ENCODE measurements at places on chromosomes 16 and 17. TPM values are rescaled to one million over a fixed set of nuclear protein-coding genes. Genes with fewer than 3 reads are reported as not detected.

Gene YBX2
- 0.68 TPM for total RNA-seq

Gene DHRS7C
- not detected for total RNA-seq

Gene ITGB3
- total RNA-seq, result 0.31 TPM

Gene RSKR
- total RNA-seq, result 25.8 TPM

Gene ANKRD40CL
- total RNA-seq, result not detected

Gene NTN1
- total RNA-seq, result 24.5 TPM

Gene ASB16
- not detected for total RNA-seq

Gene SOST
- total RNA-seq, result not detected

DNA sequence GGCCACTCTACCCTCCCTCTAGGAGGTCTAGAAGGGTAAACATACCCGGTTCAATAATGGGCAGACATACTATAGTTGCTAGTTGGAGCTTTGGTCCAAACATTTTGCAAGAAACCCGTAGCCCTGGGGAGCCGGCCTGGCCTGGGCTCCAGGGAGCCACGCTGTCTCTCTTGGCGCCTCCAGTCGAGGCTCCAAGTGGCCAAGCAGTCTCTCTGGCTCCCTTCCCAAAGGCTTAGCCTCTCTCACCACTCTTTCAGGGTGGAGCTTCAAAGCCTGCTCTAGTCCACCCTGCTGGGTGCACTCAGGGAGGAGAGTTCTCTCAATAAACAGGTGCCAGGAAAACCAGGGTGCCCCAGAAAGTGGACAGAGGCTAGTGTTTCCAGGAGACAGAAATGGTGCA lies 32.2 kb downstream of the RCVRN start:
- H3K4me1 ChIP-seq, result peaks cover 24% of the 10 kb centered on the region
- H3K27me3 ChIP-seq, result no peaks in the 10 kb centered on the region
- no peak overlapping the region for H3K4me3 ChIP-seq
- no peak for DNase-seq
- H3K36me3 ChIP-seq, result no peaks in the 10 kb centered on the region
- H3K27ac ChIP-seq, result no peak overlapping the region

DNA sequence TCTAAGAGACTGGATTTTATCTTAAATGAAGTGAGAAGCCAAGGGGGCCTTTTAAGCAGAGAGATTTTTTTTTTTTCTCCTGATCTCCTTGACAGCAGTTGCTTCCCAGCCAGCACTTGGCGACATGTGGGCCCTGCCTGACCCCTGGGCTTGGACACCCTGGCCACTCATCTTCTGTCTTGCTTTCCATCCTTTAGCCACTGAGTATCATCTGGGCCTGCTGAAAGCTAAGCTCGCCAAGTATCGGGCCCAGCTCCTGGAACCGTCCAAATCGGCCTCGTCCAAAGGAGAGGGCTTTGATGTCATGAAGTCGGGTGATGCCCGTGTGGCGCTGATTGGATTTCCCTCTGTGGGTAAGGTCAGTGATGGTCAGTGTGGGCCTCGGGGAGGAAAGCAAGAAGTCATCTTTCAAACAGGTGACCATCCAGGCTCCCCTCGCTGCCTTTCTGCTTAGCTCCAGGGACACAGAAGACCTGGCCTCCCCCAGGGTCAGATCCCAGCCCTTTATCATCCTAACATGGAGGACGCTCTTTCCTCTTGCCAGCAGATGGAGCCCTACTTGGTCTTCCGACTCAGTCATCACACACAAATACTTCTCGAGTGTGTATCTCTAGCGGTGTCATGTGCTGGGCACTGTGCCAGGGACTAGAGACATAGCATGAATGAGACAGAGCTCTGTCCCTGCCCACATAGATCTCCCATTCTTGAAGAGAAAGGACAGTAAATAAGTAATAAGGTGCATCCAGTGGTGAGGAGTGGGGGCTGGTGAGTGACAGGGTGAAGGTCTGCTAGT lies 6.1 kb downstream of the DRG2 start:
- no peak overlapping the region for H3K27ac ChIP-seq
- no peak overlapping the region for H3K4me3 ChIP-seq

DNA sequence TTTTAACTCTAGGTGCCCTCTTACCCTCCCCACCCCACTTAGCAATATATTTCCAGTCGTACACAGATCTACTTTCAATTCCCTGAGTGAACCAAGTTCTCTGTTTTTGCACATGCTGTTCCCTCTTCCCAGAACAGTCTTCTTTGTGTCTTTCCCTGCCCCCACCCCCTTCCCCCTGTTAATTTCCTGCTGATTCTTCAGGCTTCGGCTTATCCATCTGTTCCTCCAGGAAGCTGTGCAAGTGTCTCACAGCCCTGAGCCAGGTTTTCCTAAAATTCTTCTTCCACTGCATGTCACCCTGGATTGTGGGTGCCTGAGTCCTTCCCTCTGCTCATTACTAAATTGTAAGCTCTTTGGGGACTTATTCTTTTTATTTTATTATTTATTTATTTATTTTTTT lies 12.4 kb upstream of the SPOP start:
- H3K27me3 ChIP-seq, result peaks cover 9% of the 10 kb centered on the region
- no peak overlapping the region for H3K4me3 ChIP-seq
- DNase-seq, result no peak
- H3K27ac ChIP-seq, result no peak overlapping the region
- H3K4me1 ChIP-seq, result no peaks in the 10 kb centered on the region
- no peaks in the 10 kb centered on the region for H3K36me3 ChIP-seq

GRCh38 chr17:330993-331701 lies 21.5 kb downstream of the RPH3AL start:
- H3K27me3 ChIP-seq, result no peaks in the 10 kb centered on the region
- no peak overlapping the region for H3K4me3 ChIP-seq
- no peak overlapping the region for H3K27ac ChIP-seq
- no peak for DNase-seq
- no peaks in the 10 kb centered on the region for H3K4me1 ChIP-seq

GRCh38 chr17:38339891-38340290 lies 3.9 kb downstream of the GPR179 start:
- H3K36me3 ChIP-seq, result no peaks in the 10 kb centered on the region
- H3K27me3 ChIP-seq, result peaks cover 16% of the 10 kb centered on the region
- no peak for DNase-seq
- no peak overlapping the region for H3K27ac ChIP-seq
- no peaks in the 10 kb centered on the region for H3K4me1 ChIP-seq
- no peak overlapping the region for H3K4me3 ChIP-seq

- no peak for DNase-seq
- H3K4me3 ChIP-seq, result no peak overlapping the region
- H3K27ac ChIP-seq, result no peak overlapping the region
Measured at GRCh38 chr17:49634485-49634860, 43.4 kb downstream of the SPOP start.

DNA sequence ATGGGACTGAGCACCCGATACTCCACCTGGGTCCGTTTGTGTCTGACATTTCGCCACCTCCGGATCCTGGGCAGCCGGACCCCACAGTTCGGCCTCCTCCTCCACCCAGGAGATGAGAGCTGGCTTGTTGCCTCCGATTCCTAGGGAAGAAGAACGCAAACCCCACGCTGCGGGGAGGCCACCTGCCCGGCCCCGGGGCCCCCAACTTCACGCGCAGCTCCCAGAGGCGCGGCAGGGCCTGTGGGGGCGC lies 542 bp downstream of the ZNF764 start:
- no peak for DNase-seq
- H3K36me3 ChIP-seq, result no peaks in the 10 kb centered on the region
- peak overlapping the region; percentile 64 for H3K27ac ChIP-seq
- peak overlapping the region; percentile 88 for H3K4me3 ChIP-seq

- DNase-seq, result no peak
- no peak overlapping the region for H3K4me3 ChIP-seq
- no peaks in the 10 kb centered on the region for H3K36me3 ChIP-seq
- H3K27me3 ChIP-seq, result no peaks in the 10 kb centered on the region
Measured at GRCh38 chr17:72386619-72387237, 265.9 kb downstream of the SOX9 start.

DNA sequence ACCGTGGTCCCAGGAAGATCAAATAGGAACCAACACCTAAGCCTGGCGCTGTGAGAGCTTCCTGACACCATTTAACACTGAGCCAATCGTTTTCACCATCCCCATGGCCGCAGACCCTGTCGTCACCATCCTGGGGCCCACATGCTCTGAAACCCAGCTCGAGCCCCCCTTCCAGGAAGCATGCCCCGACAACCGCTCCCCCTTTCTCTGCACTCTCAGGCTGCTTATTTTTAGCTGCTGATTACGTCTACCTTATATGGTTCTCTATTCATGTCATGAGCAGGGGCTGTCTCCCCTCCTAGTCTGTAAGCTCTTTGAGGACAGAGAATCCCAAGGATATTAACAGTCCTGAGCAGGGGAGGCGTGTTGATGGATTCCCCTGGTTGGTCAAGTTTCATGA lies 10.5 kb downstream of the SRL start:
- no peaks in the 10 kb centered on the region for H3K36me3 ChIP-seq
- peaks cover 17% of the 10 kb centered on the region for H3K27me3 ChIP-seq
- DNase-seq, result no peak

GRCh38 chr17:64507413-64507782 lies 621 bp downstream of the CEP95 start:
- H3K4me3 ChIP-seq, result peak overlapping the region; percentile 100
- peaks cover 30% of the 10 kb centered on the region for H3K4me1 ChIP-seq
- peak; percentile 61 for DNase-seq
- peaks cover 66% of the 10 kb centered on the region for H3K36me3 ChIP-seq

DNA sequence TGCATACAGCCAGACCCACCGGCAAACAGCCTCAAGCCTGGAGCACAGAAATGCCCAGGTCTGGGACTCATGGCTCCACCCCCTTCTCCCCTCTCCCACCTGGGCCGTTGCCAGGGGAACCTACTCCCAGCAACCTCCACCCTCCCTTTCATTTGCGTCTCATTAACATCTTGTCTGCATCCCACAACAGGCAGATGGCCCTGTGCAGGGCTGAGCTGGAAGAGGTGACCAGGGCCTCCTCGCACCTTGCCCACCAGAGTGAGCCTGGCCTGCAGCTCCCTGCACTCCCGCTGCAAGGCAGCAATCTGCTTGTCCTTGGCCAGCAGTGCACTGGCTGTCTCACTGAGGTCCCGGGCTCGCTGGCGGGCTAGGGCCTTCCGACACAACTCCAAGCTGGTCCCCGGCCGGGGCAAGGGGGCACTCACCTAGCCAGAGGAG lies 3.3 kb downstream of the TSPOAP1 start:
- H3K27ac ChIP-seq, result no peak overlapping the region
- DNase-seq, result no peak
- no peak overlapping the region for H3K4me3 ChIP-seq
- H3K36me3 ChIP-seq, result no peaks in the 10 kb centered on the region
- peaks cover 83% of the 10 kb centered on the region for H3K27me3 ChIP-seq

DNA sequence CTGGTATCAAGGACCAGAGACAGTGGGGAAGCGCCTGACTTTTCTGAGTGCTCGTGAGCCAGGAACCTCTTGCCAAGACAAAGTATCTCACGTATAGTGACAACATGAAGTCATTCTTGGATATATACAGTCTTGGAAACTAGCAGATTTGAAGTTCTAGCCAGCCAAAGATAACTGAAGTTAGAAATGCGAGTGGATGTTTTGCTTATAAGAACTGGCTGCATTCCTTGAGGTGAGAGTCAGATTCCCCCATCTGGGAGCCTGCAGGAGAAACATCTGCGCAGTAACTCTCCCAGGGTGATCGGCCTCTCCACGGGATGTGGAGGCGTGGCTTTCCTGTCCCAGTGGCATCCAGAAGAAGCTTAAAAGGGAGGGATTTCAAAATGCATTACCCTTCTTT lies 89.8 kb downstream of the SHISA6 start:
- DNase-seq, result no peak
- H3K36me3 ChIP-seq, result no peaks in the 10 kb centered on the region
- peaks cover 12% of the 10 kb centered on the region for H3K27me3 ChIP-seq
- no peaks in the 10 kb centered on the region for H3K4me1 ChIP-seq
- no peak overlapping the region for H3K4me3 ChIP-seq

DNA sequence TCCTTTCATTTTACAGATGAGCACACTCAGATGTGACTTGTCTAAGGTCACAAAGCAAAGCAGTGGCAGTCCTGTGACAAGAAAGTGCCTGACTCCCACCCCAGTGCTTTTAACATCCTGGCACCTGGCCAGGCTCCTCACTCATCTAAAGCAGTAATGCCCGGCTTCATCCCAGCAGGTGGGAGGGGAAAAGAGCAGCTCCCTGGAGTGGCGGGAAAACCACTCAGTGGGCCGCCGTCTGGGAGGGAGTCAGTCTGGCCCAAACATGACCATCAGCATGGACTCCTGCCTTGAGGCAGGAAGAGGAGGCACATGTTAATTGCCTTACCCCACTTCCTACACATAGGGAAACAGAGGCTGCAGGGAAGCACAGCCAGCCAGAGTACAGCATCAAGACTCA lies 2.6 kb downstream of the PCGF2 start:
- DNase-seq, result no peak
- H3K27me3 ChIP-seq, result no peaks in the 10 kb centered on the region
- peaks cover 27% of the 10 kb centered on the region for H3K4me1 ChIP-seq
- no peaks in the 10 kb centered on the region for H3K36me3 ChIP-seq
- no peak overlapping the region for H3K4me3 ChIP-seq

- peaks cover 16% of the 10 kb centered on the region for H3K4me1 ChIP-seq
- peaks cover 26% of the 10 kb centered on the region for H3K36me3 ChIP-seq
- no peak overlapping the region for H3K27ac ChIP-seq
- no peak for DNase-seq
- H3K27me3 ChIP-seq, result no peaks in the 10 kb centered on the region
- no peak overlapping the region for H3K4me3 ChIP-seq
Measured at GRCh38 chr16:21162661-21163151, 4.2 kb downstream of the LDAF1 start.

DNA sequence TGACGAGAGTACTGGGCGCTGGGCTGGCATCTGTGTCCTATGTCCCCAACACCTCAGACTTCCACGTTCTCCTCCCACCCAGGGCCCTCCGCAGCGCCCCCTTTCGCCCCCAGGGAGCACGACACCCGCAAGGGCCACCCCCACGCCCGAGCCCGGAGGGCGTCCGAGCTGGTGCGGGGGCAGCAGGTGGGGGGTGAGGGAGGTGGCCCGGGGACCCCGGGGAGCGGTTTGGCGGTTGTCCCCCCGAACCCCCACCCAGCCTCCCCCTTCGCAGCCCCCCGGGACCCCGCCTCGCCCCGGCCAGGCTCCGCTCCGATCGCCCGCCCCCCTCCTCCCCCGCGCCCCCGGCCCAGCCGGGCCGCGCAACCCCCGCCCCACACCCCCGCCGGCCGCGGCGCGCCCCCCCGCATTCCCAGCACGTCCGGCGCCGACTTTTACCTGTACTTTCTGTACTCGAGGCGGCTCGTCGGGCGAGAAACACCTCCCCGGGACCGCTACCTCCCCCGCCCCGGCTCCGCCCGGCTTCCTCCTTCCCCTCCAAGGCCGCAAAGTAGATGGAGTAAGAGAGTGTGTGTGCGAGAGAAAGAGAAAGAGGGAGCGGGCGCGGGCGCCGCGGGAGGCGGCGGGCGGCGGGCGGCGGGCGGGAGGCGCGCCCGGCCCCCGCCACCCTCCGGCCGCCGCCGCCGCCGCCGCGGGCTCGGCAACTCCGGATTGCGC lies 901 bp downstream of the CDYL2 start:
- no peaks in the 10 kb centered on the region for H3K27me3 ChIP-seq
- no peaks in the 10 kb centered on the region for H3K36me3 ChIP-seq
- H3K4me3 ChIP-seq, result no peak overlapping the region
- no peaks in the 10 kb centered on the region for H3K4me1 ChIP-seq
